ENCODE measurements at places on chromosomes 7 and 10.

- DNase-seq = no peak
Observed at GRCh38 chr10:811379-812175, 119.9 kb downstream of the LARP4B start.

GRCh38 chr7:157871681-157872080 lies 534.9 kb downstream of the DNAJB6 start:
- no peak for DNase-seq

GRCh38 chr7:134625550-134625949 lies 21.1 kb upstream of the BPGM start:
- DNase-seq = no peak

DNA sequence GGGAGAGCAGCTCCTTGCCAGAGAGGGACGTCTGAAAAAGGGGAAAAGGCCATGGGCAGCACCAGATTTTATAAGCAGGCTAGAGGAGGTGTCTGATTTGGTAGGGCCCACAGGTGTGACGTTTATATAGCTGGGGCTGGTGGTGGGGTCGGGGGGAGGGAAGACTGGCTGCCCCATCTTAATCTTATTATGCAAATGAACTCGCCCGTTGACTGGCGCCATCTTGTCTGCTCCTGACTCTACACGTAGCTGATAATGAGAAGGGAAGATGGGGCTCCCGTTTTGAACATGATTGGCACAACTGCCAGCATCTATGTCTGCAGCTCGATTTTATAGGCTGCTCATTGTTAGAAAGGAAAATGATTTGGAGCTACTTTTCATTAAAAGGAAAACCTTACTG lies 28.6 kb upstream of the CADPS2 start:
- no peak for DNase-seq

- no peak for DNase-seq
Observed at GRCh38 chr7:142457146-142457703, 199.4 kb upstream of the PRSS58 start.

DNA sequence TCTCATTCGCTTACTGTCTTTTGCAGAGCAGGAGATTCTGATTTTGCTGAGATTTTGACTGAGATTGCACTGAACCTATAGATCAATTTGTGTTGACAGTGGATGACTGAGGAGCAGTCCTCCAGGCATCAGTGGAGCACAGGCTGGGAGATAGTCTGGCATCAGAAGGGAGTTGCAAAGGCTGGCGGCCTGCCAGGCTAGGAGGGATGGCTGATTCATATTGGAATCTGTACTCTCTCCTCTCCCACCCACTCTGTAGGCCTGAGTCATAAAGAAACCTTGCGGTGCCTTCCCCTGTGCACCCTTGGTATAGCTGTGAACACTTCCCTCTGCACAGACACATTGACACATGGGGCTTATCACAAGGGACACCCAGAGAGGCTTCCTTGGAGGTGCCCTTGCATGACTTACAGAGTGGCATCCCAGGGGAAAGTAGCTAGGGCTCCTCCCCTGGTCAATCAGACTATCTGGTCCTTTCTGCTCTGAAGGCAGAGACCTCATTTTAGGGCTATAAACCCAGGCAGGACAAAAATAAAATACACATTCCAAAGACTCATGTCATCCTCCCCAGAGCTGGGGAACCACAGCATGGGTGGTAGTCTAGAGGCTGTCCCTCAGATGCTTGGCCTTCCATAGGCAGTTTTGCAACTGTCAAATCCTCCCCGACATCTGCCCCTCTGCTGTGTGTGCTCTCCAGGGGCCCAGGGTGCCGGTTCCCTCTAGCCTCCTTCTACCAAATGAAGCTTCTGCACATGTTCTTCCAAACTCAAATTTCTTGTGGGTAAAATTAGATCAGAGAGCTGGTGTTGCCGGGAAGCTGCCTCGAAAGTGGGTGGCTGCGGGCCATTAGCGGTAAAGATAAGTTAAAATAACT lies 37.4 kb upstream of the EEPD1 start:
- DNase-seq = peak; percentile 22

Measured in stimulated activated CD8-positive, alpha-beta memory T cell treated with anti-CD3 and anti-CD28 coated beads, Interleukin-12 subunit alpha, Interleukin-12 subunit beta, amount 100 ng/mL, for 1 hour (primary cell).